Left cardiac atrium (tissue), 4 donors: ENCODE measurements at places on chromosomes 11 and 22.

- no peak for DNase-seq
Measured at GRCh38 chr11:125300791-125301218, 136.3 kb downstream of the PKNOX2 start.

DNA sequence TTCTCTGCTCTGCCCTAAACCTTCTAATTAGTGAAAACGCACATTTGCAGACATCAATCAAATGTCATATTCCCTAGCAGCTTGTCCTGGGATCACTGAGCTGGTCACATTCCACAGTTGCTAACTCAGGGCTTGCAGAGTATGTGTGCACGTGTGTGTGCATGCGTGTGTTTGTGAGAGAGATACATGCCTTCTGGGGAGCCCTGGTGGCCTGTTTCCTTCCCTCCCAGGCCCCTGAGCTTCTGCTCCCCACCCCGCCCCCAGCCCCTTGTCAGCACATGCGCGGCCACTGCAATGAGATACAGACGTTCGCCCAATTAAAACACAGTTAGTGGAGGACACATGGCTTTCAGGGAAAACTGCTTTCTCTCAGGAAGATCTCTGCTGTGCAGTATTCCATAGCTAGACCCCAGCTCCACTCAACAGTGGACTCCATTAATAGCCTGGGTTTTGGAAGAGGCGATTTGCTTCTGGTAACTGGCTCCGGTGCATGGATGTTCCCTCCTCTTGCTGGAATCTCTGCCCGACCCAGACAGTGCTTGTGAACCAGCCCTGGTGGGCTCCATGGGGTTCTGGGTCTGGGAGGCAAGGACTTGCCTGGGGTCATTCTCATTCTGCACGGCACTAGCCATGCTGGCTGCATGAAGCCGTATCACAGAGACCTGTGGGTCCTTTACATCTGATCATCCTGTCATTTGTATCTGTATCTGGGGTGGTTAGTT lies 17.7 kb downstream of the LRP5 start:
- DNase-seq, result no peak

DNA sequence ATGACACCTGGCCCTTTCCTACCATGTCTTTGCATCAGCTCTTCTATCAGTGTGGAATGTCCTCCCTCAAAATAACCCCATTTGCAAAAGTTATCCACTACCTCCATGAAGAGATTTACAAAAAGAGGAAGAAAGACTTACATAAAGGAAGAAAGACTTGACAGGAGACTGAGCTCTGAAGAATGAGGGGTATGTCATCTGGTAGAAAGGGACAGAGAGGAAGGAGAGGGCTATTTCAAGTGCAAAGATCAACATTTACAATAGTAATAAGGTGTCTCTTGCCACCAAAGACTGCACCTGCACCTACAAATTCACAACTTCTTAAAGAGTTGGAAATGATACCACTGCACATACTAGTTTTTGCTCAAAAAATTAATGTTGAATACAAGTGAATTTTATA lies 18.2 kb downstream of the PAK1 start:
- no peak for DNase-seq

GRCh38 chr11:74204701-74205100 lies 33.6 kb downstream of the PPME1 start:
- no peak for DNase-seq

DNA sequence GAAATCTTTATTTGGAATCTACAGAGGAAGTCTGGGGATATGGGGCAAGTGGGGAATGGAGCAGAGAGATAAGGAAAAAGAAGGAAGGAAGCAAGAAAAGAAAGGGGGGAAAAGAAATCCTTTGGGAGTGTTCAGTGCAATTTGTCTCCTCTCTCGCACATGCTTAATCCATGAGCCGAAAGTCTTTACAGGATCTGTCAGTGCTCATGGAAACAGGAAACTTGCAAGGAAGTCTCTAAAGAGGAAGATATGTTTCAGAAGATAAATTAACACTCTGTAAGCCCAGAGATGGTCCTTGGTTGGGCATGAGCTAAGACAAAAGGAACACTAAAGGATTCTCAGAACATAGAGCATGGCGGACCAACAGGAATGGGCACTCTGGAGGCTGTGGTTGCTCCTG lies 47.9 kb upstream of the FLI1 start:
- DNase-seq, result no peak

GRCh38 chr11:134665571-134666270 lies 253.7 kb upstream of the B3GAT1 start:
- no peak for DNase-seq

DNA sequence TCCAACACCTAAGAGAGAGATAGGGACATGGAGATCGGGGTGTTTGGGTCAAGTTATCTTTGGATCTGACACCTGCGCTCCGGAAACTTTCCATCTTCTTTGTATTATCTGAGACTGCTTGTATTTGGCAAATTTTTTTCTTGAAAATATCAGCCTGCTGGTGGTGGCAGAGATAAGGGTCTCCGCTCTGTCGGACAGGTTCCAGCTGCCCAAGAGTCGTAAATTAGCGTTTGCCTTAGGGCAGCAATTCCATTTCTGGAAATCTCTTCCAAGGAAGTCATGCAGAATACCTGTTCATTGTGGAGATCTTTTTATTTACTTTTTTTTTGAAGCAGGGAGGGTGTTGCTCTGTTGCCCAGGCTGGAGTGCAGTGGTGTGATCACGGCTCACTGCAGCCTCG lies 19.5 kb upstream of the CSNK1E start:
- DNase-seq, result no peak

DNA sequence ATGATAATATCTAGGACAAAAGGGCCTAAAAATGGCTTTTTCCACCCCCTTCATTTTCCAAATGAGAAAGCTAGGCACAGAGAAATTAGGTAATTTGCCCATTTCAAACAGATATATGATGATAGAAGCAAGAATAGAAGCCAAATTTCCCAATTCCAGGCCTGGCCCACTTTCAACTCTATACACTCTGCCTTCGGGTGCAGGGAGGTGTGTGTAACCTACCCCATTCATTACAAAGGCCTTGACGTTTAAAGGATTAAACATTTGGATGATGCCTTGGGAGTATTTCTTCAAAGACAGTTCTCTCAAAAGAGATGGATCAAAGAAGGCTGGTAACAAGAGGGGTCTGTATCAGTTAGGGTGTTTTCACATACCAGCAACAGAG lies 134.1 kb downstream of the CCDC34 start:
- no peak for DNase-seq

DNA sequence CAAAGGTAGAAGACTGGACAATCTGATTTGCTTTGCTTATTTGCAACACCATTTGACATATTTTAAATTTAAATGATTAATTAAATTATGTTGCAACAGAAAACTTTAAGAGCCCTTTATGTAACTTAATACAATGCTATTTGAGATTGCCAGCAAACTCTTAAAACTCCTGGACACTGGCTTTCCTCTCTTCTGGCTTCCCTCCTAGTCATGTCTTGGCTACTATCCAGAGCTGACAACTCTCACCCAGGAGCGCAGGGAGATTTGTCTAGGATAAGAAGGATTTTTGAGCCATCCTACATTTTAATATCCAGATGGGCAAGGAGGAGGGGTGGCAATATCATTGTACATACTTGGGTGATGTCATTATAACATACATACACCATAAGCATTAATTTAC lies 134.3 kb downstream of the ELP4 start:
- no peak for DNase-seq

DNA sequence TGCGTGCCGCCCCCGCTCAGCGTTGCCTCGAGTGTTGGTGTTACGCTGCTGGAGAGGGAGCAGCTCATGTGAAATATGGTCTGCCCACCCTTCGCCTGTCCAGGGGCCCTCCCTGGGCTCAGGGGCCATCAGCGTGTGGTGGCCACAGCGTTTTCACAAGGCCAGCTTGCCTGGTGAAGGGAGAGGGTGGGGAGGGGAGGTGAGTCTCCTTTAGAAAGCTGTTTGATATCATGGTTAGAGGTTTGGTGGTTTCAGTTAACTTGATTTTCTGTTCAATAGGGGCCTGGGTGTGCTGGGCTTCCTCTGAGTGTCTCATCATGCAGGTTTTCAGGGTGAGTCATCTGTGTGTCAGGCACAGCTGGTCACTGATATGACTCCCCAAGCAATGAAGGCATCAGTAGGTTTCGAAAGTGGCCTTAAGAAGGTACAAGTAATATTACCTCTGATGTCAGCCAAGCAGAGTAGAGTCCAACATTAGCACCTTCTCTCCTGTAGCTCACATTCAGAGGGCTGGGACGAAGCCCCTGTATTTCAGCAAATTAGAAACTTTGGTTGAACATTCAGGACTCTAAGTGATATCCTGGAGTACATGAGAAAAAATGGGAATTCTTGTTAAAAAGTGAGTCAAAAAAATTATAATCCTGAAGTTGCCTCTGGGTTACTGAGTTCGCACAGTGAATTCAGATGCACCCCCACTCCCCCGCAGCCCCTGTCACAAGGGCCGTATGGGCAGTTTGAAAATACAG lies 172.5 kb downstream of the TBC1D22A start:
- no peak for DNase-seq

- no peak for DNase-seq
Measured at GRCh38 chr11:67666303-67666645, 8.1 kb downstream of the ALDH3B2 start.

- DNase-seq, result no peak
Measured at GRCh38 chr11:6472934-6473333, 807 bp downstream of the TRIM3 start.

DNA sequence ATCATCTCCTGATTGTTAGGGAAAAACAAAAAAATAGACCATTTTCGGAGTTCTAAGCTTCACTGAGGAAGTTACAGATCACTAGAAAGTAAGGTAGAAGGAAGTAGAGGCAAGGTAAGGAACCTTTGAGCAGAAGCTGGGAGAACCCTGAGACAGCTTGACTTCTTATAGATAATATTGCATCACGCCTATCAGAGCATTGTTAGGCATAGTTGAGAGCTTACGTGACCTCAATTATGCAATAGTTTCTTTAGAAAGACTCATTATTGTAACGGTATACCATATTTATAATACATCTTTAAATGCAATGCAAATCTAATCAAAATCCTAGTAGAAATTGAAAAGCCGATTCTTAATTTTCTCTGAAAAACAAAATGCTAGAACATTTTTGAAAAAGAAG lies 4.9 kb downstream of the TBRG1 start:
- no peak for DNase-seq

GRCh38 chr11:86999859-87000753 lies 37.6 kb upstream of the TMEM135 start:
- no peak for DNase-seq

GRCh38 chr11:134529212-134530096 lies 117.4 kb upstream of the B3GAT1 start:
- DNase-seq, result no peak

DNA sequence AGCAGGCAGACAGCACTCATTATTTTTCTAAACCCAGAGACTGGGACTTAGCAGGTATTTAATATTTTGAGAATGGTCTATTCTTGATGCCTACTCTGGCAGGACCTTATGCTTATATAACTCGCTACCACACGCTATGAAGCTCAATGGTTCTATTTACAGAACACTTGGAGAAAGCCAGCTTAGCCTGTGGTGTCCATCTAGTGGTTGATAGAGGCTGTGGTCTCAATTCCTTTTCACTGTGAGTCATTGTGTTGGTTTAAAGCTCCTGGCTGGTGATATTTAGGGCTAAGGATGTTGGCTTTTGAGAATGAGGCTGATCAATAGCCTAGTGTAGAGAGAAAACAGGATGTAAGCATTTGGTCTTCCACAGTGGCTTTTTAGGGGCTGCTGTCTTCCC lies 206.4 kb downstream of the DBX1 start:
- DNase-seq, result no peak

GRCh38 chr11:15843309-15843872 lies 513.0 kb downstream of the SOX6 start:
- DNase-seq, result no peak
